Stimulated activated CD8-positive, alpha-beta memory T cell treated with anti-CD3 and anti-CD28 coated beads, Interleukin-2, amount 100 ng/mL, for 1 hour (primary cell): ENCODE measurements at places on chromosomes 12 and 14.

GRCh38 chr12:48854488-48854887 lies 2.5 kb upstream of the DDX23 start:
- DNase-seq, result no peak

- no peak for DNase-seq
Observed at GRCh38 chr12:89210277-89210676, 142.0 kb downstream of the DUSP6 start.

DNA sequence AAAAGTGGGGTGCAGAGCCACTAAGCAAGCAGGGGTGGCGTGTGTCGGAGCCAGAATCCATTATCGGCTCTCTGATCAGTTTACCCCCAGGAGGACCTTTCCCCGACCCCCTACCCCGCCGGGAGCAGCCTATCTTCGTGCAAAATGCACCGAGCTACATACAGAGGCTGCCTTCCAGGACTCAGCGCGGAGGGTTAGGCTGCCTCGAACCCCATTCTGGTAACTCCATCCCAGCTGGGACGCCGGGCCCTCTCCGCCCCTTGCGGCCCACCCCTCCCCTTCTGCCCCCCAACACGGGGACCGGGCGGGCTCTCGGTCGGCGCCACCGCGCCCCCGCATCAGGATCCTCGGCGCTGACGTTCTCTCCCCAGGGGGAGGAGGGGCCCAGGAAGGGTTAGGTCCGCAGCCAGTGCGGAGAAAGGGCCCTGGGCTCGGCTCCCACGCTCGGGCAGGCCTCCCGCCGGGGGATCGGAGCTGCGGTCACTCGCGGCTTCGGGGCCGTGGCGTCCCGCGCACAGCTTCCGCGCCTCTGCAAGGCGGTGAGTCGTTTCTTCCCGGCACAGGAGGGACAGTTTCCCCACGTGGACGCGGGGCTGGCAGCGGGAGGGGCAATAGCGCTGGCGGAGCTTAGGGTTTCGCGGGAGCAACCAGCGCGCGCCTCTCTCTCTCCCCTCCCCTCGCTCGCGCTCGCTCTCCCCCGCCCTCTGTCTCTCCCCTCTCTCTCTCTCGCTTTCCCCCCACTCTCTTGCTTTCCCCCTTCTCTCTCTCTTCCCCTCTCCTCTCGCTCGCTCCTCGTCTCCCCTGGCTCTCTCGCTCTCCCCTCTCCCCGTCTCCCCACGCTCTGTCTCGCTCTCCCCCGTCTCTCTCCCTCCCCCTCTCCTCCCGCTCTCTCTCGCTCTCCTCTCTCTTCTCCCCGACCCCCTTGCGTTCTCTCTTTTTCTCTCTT lies 12.5 kb upstream of the MAP3K9 start:
- no peak for DNase-seq

GRCh38 chr14:31441273-31442111 lies 15.8 kb downstream of the DTD2 start:
- no peak for DNase-seq
